ENCODE measurements at places on chromosomes 2 and 18.

DNA sequence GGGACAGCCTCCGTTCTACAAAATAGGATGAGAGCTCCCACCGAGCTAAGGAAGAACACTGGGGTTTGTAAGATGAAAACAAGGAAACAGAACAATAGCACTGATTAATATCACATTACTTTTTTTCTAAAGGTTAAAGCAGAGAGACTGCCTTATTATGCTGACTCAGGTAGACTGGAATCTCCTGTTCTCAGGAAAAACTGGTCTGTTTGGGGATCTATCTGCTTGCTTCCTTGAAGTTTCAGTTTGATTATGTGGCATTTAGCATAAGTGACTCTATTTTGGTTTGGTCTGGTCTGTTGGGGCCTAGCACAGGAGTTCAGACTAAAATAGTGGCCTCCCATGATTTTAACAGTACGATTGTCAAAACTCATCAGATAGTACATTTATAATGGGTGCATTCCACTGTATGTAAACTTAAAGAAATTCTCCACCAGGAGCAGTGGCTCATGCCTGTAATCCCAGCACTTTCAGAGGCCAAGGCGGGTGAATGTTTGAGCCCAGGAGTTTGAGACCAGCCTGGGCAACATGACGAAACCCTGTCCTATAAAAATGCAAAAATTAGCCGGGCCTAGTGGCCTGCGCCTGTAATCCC is 64.1 kb upstream of the NDUFV2 start:
- DNase-seq = no peak

DNA sequence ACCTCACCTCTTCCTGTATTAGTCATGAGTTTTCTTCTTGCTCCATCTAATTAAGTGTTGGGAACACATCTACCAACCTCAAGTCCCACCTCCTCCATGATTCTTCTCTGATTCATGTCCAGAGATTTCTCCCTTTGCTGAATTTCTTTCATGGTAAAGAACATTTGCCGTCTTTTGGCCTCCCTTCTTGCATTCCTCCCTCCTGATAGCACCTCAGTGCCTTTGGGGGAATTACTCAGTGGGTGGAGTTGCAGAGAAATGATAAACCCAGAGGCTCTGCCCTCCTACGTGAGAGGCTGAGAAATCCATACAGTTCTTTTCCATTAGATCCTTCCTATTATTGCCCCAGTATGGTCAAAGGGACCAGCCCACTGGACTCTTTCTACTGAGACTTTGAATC is 651.9 kb downstream of the SLC4A3 start:
- DNase-seq = no peak

DNA sequence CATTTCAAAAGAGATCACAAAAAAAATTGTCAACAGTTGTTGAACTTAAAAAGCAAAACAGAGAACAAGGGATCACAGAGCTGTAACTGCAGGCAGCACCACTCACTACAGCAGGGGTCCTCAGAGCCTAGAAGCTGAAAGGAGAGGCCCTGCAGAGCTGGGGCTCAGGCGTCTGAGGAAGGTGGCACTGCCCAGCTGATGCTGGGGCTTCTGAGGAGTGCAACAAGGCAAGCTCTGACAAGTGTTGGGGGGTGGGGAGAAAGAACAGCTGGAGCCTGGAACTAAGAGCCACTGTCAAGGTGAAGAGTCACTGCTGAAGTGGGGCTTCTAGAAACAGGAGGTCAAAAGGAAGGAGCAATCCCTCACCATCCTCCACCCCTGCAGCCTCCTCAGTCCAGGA is 46.2 kb downstream of the FTCDNL1 start:
- no peak for DNase-seq

DNA sequence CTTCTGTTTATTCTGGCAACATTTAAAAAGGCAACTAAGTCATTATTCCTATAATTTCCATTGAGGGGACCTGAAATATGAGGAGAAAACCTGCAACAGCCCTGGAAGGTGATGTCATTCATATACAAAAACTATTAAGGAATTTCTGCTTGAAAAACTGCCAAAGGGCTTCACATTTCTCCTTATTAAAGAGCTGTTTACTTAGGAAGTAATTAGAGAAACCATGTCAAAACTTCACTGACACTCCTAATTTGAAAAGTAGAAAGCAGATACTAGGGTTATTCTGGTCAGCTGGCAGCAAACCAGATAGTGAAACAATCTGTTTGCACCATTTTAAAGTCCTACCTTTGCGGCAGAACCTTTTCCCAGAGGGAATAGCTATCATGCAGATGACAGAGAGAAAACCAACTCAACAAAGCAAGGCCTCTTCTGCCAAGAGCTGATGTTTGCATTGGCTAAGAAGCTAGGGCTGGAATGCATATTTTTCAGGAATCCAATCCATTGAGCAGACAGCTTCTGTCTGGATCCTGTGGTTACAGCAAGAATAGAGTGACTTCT is 592.2 kb upstream of the SYT4 start:
- DNase-seq = no peak

DNA sequence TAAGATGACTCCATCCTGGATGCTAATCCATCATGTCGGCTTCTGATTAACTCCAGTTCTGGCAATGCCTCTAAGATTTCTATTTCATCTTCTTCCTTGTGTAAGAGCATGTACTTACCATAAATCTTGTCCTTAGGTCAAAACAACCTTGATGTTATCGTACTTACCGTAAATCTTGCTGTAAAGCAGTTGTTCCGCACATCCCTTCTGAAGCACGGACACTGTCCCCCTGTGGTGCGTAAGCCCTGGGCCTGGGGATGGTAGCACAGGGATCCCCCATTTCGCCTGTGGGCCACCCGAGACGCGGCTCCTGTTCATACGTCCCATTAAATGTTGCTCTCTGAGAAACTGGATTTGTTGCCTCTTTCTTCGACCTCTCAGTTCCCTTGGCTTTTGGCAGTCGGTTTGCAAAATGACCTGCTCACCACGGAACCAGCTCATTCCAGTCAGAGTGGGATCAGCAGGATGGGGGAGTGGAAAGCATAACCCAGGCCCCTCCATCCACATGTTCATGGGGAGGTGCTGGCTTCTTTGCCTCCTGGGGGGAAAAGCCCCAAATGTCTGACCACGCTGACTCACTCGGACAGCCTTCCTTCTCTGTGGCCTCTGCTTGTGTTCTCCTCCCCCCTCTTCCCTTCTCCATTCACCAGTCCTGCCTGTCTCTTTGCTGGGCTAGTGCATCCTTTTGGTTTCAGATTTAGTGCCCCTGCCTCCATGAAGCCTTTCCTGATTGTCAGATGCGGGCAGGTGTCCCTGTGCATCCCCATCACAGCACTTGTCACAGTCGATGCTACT is 49.9 kb downstream of the RAB31 start:
- DNase-seq = no peak

- DNase-seq = no peak
Observed at GRCh38 chr18:22132258-22132657, 37.1 kb upstream of the GATA6 start.

- no peak for DNase-seq
Observed at GRCh38 chr2:27105981-27106380, 12.9 kb downstream of the CGREF1 start.

DNA sequence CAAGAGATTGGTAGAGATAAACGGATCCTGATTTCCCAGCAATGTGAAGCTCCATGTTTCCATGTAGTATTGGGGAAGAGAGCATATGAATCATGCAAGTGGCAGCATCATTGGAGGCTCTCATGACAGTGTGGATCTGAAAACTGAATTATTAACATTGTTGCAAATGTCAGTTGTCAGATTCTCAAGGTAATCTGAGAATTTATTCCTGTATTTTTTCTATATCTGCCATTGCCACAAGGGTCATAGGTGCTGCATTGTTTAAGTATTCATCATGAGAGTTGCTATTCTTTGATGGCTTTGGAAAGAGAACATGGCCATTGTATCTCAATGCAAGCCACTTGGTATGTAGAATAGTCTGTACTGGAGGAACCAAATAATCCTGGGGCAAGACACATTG is 1217.0 kb upstream of the ZEB2 start:
- no peak for DNase-seq

DNA sequence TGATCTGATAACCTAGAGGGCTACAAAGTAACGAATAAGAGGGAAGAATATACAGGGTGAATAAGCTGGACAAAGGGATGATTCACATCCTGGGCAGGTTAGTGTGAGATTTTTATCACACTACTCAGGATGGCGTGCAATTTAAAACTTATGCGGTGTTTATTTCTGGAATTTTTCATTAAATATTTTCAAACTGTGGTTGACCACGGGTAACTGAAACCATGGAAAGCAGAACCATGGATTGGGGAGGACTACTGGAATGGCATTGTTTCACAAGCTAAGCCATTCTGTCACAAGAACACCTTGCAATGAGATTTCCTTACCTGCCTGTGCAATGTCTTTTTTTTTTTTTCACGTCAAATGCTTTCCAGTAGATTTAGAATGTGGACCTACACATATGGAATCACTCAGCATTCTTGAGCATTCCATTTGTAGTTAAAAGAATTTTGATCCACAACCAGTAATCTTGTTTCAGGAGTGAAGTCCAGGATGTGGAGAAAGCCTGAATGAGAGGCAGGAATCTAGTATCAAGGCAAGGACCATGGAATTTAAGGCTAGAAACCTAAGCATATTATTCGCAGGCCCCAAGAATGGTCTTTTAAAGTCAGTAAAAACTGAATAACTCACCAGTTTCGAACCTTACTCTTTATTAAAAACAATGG is 8.0 kb upstream of the CDK15 start:
- no peak for DNase-seq

DNA sequence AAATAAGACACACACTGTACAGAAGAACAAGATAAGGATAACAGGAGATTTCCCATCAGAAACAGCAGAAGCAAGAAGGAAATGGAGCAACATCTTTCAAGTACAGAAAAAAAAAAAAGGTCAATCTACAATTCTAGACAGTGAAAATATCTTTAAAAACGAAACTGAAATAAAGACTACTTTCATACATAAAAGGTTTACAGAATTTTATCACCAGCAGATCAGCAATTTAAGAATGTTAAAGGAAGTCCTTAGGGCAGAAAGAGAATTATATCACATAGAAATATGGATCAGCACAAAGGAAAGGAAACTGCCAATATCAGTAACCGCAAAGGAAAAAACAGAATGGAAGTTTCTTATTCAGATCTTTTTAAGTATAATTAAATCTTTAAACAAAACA is 931.0 kb downstream of the EPHA4 start:
- DNase-seq = no peak

DNA sequence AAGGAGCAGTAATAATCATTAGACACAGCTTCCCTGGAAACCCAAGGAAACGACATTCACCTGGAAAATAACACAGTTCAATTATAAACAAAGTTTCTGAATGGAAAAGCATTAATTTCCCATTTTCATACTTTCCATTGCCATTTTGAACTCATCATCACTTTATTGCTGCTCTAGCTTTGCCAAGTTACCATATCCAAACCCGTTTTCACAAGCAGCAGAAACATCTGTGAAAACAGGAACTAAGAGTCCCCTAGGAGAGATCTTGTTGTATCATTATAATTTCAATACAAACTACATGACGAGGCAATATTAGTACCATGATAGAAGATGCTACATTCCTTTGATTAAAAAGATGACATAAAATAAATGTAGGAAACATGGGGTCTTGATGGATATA is 597.0 kb upstream of the NRXN1 start:
- DNase-seq = no peak

- DNase-seq = no peak
Observed at GRCh38 chr18:40233931-40234616, 1721.0 kb upstream of the PIK3C3 start.

DNA sequence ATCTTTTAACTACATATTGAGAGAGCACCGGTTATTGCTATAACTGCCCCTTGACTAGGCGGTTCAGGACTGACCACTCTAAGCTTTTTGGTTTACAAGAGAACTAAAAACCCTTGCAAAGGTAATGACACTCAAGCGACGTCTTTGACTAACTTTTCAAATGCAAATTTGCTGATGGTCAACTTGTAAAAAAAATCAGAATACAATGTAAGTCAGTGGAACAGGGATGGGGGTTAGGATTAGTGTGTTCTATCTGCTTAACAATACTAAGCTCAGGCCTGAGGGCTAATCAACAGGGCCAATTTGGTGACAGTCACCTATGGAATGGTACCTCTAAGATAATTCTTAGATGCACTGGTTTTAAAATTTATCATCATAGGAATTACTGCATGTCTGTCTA is 57.1 kb downstream of the ZAP70 start:
- no peak for DNase-seq

DNA sequence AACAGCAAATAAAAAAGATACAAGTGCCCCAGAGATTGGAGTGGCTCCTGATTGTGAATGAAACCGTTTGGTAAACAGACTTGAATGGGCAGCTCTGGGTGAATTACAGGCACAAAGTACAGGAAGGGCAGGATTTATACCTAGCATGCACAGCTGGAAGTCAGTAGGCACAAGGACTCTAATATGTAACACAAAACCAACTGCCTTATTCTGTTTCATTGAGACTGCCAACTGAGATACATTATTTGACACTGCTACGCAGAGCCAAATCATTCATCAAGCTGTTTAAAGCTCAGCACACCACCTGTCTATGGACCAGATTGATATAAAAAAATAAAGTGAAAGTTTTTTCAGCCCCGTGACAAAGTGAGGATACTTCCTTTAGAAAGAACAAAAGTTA is 541.2 kb downstream of the NUP35 start:
- no peak for DNase-seq

DNA sequence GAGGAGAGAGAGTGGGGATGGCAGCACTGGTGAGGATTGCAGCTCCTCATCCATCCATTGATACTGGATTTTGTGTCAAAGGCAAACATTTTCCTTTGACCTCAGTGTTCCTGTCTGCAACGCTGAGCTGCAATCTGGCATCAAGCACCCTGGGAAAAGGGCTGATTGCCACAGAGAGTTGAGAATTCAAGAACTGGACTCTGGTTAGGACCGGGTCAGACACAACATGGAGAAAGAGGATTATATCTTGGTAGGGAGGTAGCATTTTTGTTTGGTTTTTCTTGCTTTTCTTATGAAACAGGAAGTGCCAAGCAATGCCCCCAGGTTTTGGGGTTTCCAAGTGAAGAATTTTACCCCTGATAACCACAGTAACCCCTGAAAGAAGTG is 81.9 kb upstream of the PKDCC start:
- DNase-seq = no peak

- no peak for DNase-seq
Observed at GRCh38 chr2:138071720-138072719, 107.7 kb downstream of the HNMT start.

DNA sequence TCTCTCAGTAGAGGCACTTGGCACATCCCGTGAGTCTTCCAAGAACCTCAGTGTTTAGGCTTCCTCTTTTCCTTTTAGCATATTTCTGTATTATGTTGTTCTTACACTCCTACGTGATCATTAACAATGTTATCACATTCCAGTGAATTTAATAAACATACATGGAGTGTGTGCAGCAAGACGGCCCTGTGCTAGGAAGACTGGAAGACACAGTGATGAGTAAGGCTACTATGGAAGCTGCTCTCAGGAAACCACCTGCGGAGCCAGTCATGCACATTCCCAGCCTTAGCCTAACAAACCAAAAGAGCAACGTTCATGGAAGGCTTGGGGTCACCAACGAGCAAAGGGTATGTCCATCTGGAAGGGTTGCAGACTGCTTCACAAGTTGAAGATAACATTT is 103.4 kb downstream of the ETAA1 start:
- DNase-seq = no peak

DNA sequence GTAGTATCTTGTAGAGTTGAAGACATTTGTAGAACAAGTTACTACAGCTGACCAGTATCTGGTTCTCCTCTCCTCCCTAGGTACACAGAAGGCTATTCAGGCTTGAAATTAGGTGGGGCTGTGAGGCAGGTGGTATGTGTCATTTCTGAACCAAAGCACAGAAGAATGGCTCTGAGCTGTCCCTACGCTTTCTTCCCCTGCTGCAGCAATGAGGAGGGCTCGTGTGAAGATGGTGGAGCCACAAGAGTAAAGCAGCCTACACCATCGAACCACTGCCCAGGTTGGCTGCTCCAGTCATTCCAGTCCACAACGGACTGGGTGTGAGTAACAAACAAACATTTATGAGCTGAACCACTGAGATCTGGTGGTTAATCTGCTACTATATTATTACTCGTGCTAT is 148.9 kb downstream of the DTNB start:
- no peak for DNase-seq
